ENCODE measurements at places on chromosomes 11 and 22. TPM values are rescaled to one million over a fixed set of nuclear protein-coding genes. Genes with fewer than 3 reads are reported as not detected.

GRCh38 chr11:84322211-84322610, 1036.0 kb upstream of the CCDC90B start:
- H3K4me3 ChIP-seq: no peak overlapping the region
- H3K27ac ChIP-seq: no peak overlapping the region
- DNase-seq: no peak
- no peaks in the 10 kb centered on the region for H3K36me3 ChIP-seq

The SPON1 gene
- total RNA-seq: 0.97 TPM

- H3K27ac ChIP-seq: no peak overlapping the region
- H3K36me3 ChIP-seq: peaks cover 19% of the 10 kb centered on the region
- H3K4me1 ChIP-seq: no peaks in the 10 kb centered on the region
- H3K4me3 ChIP-seq: no peak overlapping the region
- DNase-seq: no peak
Measured at GRCh38 chr22:29994027-29994715, 86.1 kb upstream of the HORMAD2 start.

GRCh38 chr11:4662876-4663275, 19.1 kb downstream of the OR51E1 start:
- H3K27ac ChIP-seq: no peak overlapping the region
- no peak for DNase-seq

The INS gene
- total RNA-seq: not detected

DNA sequence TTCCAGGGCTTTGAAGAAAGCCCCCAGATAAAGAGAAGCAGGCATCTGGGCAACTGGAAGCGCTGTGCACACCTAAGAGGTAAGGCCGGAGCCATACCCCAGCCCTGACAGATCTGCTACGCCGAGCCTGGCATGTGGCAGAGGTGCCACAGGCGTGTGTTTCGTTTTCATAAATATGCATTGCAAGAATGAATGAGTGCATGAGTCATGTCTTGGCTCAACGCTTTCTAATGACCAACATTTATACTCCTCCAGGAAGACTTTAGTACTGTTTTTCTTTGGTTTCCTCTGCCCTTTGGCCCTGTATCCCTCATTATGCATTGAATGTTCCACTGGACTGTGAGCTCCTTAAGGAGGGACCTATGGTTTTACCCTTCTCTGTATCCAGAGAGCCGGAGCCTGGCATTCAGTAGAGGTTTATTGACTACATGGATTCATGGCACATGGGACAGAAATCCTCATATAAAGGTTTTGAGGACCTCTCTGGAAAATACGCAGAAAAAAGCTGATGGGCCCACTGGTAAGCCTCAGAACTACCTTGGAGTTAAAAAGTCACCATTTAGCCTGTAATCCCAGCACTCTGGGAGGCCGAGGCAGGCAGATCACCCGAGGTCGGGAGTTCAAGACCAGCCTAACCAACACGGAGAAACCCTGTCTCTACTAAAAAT, 38.9 kb upstream of the CSNK2A3 start:
- H3K4me1 ChIP-seq: no peaks in the 10 kb centered on the region
- no peak overlapping the region for H3K27ac ChIP-seq
- no peak overlapping the region for H3K4me3 ChIP-seq
- no peaks in the 10 kb centered on the region for H3K36me3 ChIP-seq
- no peak for DNase-seq
- H3K27me3 ChIP-seq: no peaks in the 10 kb centered on the region

- H3K27me3 ChIP-seq: peaks cover 18% of the 10 kb centered on the region
- H3K36me3 ChIP-seq: no peaks in the 10 kb centered on the region
- no peak overlapping the region for H3K27ac ChIP-seq
- H3K4me1 ChIP-seq: no peaks in the 10 kb centered on the region
- H3K4me3 ChIP-seq: no peak overlapping the region
Measured at GRCh38 chr11:73265278-73265810, 6.8 kb upstream of the P2RY6 start.

The ADAMTS15 gene
- not detected for total RNA-seq

DNA sequence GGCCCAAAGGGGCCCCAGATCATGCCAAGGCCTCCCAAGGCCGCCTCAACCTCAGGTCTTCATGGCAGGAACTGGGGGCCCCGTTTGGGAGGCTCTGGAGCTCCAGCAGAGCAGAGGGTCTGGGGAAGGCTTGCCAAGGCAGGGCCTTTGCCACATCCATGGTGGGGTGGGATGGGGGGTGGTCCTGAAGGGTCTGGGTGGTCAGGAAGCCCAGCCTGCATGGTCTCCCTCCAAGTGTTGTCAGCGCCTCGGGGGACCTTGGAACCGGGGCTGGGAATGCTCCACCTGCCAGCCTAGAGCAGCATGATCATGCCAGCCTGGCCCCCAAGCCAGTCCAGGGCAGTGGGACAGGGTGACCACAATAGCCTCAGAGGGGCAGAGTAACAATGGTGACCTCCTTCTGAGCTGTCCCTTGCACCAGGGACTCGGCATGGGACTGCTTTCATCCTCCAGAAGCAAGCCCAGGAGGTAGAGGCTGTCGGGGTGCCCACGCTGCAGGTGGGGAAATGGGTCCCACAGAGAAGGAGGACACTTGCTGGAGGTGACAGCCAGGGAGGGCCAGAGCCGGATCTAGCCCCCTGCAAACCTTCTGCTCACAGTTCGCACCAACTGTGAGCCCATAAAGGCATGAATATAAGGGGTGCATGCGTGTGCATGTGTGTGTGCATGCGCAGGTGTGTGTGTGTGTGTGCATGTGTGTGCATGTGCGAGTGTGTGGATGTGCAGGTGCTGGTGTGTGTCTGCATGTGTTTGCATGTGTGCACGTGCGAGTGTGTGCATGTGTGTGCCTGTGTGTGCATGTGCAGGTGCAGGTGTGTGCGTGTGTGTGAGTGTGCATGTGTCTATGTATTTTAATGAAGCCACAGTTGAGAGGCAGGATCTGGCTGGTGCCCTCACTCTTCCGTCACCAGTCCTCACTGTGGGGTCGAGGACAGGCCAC, 63.8 kb downstream of the MYEOV start:
- H3K4me3 ChIP-seq: no peak overlapping the region
- no peak for DNase-seq
- H3K27ac ChIP-seq: no peak overlapping the region
- no peaks in the 10 kb centered on the region for H3K4me1 ChIP-seq
- H3K36me3 ChIP-seq: no peaks in the 10 kb centered on the region

DNA sequence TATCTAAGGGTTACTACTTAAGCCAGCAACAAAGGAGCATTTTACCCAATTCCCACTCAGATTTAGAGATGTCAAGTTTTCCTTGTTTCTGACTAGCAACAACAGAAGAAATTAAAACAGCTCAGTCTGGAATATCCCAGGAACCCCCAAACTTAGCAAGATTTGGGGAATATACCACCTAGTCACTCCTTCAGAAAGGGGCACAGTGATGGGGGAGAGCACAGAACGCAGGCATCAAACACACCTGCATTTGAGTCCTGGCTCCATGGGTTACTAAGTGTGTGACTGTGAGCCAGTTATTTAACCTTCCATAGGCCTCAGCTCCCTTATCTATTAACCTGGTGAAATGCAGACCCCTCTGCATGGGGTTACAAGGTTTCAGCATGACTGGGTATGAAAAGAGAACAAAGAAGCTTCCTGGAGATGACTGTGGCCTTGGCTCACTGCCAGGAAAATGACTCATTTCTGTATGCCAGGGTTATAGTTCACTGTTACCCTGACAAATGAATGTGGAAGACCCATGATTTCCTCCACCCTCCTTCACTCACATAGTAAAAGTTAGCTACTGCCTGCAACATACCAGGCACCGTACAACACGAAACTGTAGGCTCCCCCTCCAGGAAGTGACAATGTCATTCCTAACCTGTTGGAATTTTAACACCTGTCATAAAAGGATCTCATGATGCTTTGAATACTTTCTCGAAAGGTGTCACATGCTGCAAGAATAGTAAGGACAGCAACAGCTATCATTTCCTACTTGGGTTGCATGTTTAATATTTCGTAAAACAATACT, 79.6 kb downstream of the ME3 start:
- no peaks in the 10 kb centered on the region for H3K27me3 ChIP-seq
- peaks cover 12% of the 10 kb centered on the region for H3K4me1 ChIP-seq
- H3K4me3 ChIP-seq: no peak overlapping the region
- no peaks in the 10 kb centered on the region for H3K36me3 ChIP-seq
- no peak overlapping the region for H3K27ac ChIP-seq

DNA sequence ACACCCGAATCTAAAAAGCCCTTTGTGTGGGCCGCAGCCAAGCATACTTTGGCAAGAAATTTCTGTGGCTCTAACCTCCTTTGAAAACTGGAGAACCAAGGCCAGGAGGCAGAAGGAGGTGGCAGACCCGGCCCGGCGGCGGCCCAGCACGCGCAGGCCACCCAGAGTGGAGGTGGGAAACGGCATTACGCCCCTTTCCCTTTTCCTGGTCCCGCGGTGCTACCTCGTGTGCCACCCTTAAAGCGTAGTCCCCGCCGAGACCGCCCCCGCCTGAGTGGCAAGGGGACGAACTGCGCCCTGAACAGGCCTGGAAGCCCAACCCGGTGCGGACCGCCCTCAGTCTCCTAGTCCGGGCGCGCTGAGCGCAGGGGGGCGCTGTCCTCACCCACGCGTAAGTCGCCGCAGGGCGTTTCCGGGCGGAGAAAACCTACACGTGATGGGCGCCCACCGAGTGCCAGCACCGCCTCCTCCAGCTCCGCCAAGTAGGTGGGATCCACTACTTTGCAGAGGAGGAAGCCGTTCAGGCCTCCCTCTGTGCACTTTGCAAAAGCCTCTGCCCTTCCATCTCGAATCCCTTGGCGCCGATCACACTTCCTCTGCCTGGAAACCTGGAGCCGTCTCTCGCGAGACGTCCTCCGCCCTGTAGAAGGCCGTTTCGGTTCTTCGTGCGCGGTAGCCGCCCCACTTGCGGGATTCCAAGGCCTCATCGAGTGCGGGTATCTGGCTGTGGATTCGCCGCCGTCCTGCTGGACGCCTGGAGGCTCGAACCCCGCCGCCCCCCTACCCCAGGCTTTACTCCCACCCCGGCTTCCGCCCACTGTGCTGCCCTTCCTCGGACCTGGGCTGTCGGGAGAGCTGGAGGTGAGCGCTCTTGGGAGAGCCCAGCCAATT, at the start of gene ACCS:
Gene ACCS, plus strand, starts transcription at position 430 of the 891 bp plus-strand sequence. CDS start 1,358 bp downstream, outside the sequence.
- H3K27ac ChIP-seq: peak within 1 kb of the TSS; percentile 79
- H3K36me3 ChIP-seq: no peaks in the 10 kb centered on the region
- H3K4me1 ChIP-seq: peaks cover 15% of the 10 kb centered on the region

DNA sequence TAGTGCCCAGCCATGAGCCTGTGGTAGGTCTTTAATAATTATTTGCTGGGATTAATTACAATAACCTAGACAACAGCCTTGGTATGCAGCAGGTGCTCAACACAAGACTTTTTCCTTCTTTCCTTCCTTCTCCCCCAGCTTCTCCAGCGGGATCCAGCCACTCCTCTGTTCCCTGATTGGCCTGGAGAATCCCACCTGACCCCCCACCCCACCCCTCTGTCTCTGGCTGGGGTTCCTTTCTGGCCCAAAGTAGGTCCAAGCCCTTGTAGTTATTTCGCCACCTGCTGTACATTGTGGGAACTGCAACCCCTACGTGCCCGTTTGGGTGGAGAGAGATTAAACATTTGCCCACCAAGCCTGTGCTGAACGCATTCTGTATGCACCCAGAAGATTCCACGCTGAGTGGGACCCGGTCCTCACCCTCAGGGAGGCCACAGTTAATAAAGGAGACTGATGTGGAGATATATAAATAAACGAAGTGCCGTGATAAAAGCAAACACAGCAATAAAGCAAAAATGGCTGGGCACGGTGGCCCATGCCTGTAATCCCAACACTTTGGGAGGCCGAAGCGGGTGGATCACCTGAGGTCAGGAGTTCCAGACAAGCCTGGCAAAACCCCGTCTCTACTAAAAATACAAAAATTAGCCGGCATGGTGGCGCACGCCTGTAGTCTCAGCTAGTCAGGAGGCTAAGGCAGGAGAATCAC, 32.1 kb upstream of the DGKZ start:
- DNase-seq: peak; percentile 65
- no peaks in the 10 kb centered on the region for H3K36me3 ChIP-seq
- H3K27me3 ChIP-seq: no peaks in the 10 kb centered on the region
- H3K4me1 ChIP-seq: peaks cover 12% of the 10 kb centered on the region
- no peak overlapping the region for H3K27ac ChIP-seq
- H3K4me3 ChIP-seq: no peak overlapping the region

DNA sequence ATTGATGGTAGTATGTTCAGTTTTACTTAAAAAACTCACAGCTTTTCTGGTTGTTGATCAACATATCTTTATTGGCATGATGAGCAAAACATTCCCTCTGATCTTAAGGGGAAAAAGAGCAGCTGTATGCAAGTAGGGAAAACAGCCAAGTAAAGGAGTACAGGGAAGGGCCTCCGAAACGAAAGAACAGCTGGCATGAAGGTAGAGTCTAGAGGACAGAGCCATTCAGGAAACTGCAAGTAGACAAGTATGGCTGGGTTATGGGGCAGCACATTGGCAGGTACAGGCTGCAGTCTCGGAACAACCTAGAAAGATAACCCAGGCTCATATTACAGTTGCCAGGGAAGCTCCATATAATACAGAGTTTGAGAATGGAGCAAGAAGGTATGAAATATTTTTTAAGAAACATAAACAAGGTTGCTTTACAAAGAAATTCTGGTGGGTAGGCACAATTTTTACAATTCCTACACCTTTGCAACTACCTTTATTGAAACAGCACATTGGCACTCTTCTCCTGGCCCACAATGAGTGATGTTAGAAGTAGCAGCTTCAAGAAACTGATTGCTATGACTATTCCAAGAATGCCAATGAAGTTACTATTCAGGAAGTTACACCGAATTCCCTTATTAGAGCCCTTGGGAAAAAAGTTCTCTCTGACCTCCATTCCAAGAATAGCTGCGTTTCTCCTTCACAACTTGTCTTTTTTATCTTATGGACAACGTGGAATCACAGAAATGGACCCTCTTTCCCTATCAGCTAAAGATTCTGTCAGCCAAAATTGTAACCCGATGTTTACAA, 45.2 kb downstream of the LGR4 start:
- no peak for DNase-seq
- no peak overlapping the region for H3K27ac ChIP-seq
- H3K36me3 ChIP-seq: no peaks in the 10 kb centered on the region
- H3K4me1 ChIP-seq: no peaks in the 10 kb centered on the region
- H3K4me3 ChIP-seq: no peak overlapping the region
- H3K27me3 ChIP-seq: no peaks in the 10 kb centered on the region

The ALKBH3 gene
- total RNA-seq: 51.5 TPM

DNA sequence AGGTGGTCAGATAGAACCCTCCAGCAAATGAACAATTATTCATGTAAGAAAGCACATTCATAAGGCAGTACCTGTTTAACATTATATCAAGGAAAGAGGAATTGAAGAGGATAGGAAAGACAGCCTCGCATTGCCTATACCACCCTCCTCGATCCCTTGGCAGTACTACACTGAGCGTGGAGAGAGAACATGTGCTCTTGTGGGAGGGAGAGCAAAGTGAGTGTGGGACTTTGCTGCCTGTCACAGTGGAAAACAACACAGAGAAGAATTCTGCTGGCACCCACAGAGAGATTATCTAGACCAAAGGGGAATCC, 17.5 kb upstream of the DDX10 start:
- H3K4me1 ChIP-seq: no peaks in the 10 kb centered on the region
- no peak for DNase-seq
- H3K36me3 ChIP-seq: no peaks in the 10 kb centered on the region
- no peak overlapping the region for H3K27ac ChIP-seq
- no peak overlapping the region for H3K4me3 ChIP-seq

Measured in CD8-positive, alpha-beta memory T cell (primary cell).